ENCODE measurements at places on chromosomes 6 and 20.
A peak's percentile ranks its signal among the peaks of the same experiment; 100 is the strongest.

DNA sequence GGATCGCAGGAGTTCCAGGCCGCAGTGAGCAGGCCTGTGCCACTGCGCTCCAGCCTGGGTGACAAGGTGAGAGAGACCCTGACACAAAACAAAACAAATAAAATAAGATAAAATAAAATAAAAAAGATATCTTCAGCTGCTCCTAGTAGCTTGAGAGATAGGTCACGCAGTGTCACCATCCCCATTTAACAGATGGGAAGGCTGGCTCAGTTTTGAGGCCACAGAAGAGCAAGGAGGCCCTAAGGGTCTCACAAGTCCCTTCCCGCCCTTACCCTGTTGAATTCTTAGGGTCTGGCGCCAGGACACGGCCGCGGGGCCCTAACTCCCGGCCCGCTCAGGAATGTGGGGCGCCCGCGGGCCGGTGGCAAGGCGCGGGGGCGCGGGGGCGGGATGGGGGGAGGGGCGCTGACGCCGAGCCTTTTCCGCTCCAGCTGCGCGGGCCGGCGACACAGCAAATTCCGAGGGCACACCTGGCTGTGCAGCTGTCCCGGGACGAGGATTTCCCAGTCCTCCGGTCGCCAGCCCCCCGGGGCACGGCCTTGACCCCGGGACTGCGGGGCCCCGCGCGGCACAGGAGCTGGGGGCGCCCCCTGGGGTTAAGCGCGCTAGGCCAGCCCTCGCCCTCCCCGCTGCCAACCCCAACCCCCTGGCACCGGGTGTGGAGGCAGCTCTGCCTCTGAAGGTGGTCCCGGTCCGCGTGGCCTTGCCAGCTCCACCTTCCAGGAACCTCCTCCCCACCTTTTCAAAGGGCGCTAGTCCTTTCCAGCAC, 10.3 kb upstream of the R3HDML start:
- DNase-seq, result no peak

- DNase-seq, result no peak
Measured at GRCh38 chr6:18367371-18367770, 19.8 kb upstream of the RNF144B start.

DNA sequence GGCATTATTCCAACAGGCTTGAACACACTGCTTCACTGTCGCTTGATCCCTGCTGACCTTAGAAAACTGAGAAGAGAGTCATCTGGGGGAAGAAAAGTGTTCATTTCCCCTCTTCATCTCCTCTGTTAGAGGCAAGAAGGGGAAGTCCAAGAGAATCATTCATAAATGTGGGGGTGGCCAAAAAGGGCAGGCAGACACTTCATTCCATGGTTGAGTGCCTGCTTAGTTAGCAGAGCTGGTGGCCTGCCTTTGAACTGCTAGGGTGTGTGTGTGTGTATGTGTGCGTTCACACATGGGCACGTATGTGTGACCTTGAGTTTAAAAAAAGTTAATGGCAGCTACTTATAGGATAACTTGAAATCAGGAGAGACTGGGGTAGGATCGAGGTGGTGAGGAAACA, 39.4 kb upstream of the RFPL4B start:
- DNase-seq, result no peak

DNA sequence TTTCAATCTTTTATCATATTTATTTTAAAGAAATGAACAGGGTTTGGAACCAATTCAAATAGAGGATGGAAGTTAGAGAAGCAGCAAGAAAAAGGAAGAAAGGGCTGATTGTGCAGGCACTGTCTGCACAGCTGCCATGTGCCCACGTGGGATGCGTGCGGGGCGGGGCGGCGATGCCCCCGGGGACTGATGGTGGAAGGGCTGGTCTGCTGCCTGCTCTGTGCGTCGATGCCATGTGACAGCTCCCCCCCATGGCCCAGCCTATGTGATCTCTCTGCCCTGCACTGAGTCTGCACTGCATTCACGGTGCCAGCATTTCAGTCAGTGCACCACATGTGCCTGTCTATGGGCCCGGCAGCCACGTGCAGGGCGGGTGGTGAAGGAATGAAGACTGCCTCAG, 96.4 kb downstream of the IRF4 start:
- no peak for DNase-seq

- DNase-seq, result no peak
Measured at GRCh38 chr6:118571121-118571520, 23.0 kb downstream of the PLN start.

- no peak for DNase-seq
Measured at GRCh38 chr6:26156850-26157250, 69.6 kb downstream of the HFE start.

GRCh38 chr6:165701564-165702354, 38.7 kb upstream of the PDE10A start:
- DNase-seq, result no peak

DNA sequence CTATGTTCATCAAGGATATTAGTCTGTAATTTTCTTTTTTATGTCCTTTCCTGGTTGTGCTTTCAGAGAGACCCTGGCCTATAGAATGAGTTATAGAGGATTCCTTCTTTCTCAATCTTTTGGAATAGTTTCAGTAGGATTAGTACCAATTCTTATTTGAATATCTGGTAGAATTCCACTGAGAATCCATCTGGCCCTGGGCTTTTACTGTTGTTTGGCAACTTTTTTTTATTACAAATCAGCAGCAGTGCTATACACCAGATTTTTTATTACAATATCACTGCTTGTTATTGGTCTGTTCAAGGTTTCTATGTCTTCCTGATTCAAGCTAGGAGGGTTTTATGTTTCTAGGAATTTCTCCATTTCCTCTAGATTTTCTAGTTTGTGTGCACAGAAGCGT, 50.0 kb upstream of the NRSN1 start:
- peak; percentile 38 for DNase-seq

DNA sequence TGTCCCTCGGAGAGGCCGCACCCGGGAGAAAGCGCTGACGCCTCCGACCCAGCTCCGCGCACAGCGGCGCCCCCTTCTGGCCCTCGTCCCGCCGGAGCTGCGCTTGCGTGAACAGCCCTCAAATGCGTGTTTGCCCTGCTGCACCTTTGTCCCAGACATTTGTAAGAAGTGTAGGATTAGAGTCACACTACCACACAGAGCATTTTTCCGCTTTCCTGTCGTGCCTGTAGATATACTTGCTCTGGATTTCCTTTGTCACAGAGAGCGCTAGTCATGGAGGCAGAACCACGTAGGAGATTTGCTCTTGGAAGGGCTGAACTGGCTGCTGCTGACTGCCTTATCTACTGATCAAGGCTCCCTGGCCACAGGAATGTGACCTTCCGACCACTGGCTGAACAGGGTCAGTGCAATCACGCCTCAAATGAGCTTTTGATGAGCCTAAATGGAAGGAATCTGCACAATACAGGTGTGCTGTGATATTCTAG, 62.3 kb downstream of the PAX1 start:
- DNase-seq, result peak; percentile 48

GRCh38 chr20:20603339-20603990, 109.0 kb downstream of the RALGAPA2 start:
- DNase-seq, result peak; percentile 9

DNA sequence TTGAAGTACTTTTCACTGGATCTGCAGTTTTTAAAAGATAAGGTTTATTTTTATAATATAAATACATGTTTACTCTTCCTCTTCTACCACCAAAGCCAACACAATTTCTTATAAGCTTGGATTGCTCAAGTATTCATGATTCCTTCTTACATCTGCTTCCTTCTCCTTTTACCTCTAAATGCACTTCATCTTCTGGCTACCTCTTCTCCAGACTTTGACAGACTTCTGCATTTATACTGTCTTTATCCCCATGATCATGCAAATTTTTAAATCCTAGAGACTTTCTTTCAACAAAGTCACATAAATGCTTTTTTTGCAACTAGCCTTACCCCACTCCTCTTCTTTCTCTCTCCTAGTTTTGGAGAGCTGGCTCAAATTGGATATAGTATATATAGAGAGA, 142.9 kb downstream of the TFAP2B start:
- DNase-seq, result no peak

DNA sequence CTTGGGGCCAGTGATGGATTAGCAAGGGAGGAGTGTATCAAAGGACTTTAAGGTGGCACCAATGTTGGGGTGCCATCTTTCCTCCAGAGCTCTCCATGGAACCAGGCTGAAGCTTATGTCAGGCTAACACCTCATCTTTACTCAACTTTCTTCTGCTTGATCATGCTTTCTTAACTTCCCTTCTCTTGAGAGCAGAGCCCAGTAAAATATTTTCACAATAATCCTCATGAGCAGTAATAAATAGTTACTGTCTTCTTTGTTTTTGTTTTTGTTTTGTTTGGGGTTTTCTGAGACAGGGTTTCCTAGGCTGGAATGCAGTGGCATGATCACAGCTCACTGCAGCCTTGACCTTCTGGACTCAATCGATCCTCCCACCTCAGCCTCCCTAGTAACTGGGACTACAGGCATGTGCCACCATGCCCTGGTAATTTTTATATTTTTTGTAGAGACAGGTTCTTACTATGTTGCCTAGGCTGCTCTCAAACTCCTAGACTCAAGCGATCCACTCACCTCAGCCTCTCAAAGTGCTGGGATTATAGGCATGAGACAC, 127.9 kb upstream of the TOP1 start:
- DNase-seq, result no peak

- no peak for DNase-seq
Measured at GRCh38 chr6:146433881-146434731, 109.5 kb upstream of the RAB32 start.

DNA sequence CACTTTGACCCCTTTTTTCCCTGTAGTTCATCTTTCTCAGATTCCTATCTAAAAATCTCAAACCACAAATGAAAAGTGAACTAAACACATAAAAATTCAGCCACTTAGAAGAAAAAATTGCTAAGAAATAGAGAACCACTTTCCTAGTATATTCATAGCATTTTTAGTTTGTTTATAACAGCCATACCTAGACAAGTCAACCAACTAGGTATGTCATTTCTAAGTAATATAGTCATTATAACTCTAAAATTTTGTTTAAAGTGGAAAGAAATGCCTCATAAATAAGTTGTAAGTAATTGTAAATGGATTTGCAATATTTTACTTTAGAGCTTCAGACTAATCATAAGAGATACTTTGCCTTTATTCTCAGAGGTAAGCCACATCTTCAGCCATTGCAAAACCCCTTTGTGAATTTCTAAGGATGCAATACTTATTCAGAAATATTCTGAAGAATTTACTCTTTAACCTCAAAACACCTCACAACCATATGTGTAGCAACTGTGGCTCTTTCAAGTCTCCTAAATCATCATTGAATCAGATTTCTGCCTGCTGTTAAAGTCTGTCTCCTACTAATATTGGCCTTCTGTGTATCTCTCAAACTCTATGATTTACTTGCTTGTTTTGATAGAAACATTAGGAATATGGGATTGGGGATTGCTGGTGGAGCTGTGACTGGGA, 6.9 kb upstream of the SUMO4 start:
- DNase-seq, result no peak

DNA sequence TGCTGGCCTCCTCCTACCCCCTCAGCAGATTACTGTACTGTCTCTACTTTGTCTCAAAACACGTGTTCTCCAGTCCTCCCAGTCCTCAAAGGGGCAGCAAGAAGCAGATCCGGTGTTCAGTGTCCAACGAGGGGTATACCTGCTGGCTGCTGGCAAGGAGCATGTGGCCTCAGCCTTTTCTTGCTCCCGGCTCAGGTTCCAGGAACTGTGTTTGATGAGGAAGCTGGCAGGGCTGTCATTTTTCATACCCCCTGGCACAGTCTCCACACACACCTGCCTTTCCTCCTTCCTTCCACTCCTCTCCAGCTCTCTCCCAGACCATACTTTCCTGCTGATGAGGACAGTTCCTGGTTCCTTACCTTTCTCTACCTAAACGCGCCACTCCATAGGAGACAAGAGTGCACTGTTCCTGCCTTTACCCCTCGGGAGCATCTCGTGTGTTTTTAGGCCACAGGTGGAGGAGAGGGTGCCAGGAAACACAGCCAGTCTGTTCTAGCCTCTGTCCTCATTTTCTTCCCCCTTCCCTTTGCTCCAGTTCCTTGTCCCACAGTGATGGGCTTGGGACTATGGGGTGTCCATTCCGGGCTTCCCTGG, 77.2 kb downstream of the SSR1 start:
- no peak for DNase-seq

- no peak for DNase-seq
Measured at GRCh38 chr6:43964659-43965570, 162.3 kb downstream of the MRPL14 start.
